T follicular helper cell (primary cell): ENCODE measurements at places on chromosomes 6 and 20.

DNA sequence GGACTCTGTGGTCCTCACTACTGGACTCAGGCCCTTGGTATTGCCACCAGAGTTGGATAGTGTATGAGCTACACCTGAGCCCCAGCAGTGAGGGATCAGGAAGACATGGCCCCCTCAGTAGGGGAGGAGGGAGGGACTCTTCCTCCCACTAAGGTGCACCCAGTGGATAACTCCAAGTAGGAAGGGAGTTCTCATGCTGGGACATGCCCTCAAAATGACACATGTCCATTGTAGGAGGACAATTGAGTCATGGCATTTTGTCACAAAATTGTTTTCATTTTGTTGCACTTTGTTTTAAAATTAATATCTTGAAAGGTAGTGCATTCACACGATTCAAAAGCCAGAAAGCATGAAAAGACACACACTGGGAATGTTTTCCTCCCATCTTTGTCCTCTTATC is 127.2 kb downstream of the FOXO3 start:
- DNase-seq = no peak

- no peak for DNase-seq
Measured at GRCh38 chr20:7975851-7976414, 35.7 kb upstream of the HAO1 start.

GRCh38 chr6:81613606-81614005 is 138.9 kb downstream of the TENT5A start:
- DNase-seq = no peak

DNA sequence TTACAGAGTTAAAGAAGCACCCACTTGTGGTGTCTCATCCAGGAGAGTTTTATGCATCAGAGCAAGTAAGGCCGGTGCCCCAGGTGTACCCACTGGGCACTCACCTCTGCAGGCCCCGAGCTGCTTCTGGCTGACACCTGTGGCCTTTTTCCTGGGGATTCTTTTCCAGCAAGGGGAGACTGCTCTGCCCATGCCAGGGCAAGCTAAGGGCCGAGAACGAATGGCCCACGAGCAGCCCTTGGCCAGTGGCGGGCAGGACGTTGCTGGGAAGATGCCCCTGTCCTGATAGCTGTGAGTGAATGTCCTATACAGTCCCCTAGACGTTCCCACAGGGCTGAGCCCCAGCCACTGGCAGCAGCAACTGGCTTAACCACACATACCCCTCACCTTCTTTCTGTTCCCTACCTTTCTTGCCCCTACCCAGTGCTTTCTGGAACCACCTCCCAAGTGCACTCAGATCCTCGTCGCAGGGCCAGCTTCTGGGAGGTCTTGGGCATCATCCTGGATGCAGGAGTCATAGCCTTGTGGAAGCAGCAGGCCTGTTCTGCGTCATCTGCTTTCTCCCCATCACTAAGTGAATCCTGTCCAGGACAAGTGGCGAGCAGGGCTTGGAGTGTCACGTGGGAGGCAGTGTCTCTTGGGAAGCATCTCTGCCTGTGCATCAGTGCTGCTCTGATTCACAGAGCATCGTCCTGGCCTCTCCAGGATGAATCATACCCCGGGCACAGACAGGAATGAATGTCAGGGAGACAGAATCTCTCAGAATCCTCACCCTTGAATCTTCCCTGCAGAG is 32.5 kb downstream of the SYNDIG1 start:
- no peak for DNase-seq

DNA sequence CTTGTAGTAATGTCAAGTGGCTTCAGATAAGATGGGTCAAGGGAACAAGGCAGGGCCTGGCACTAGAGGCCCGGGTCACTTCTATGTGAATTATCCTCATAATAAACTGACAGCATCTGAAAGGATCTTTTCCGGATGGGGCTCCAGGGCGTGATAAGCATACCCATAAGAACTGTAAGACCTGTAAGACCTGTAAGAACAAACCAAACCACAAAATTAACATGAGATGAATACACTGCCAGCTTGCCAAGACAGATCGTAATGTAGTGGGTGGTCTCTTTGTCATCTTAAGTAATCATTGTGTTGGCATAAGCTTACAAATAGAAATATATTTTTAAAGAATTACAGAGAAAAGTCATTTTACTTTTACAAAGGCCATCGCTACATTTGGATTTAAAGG is 334.9 kb downstream of the RFPL4B start:
- no peak for DNase-seq

DNA sequence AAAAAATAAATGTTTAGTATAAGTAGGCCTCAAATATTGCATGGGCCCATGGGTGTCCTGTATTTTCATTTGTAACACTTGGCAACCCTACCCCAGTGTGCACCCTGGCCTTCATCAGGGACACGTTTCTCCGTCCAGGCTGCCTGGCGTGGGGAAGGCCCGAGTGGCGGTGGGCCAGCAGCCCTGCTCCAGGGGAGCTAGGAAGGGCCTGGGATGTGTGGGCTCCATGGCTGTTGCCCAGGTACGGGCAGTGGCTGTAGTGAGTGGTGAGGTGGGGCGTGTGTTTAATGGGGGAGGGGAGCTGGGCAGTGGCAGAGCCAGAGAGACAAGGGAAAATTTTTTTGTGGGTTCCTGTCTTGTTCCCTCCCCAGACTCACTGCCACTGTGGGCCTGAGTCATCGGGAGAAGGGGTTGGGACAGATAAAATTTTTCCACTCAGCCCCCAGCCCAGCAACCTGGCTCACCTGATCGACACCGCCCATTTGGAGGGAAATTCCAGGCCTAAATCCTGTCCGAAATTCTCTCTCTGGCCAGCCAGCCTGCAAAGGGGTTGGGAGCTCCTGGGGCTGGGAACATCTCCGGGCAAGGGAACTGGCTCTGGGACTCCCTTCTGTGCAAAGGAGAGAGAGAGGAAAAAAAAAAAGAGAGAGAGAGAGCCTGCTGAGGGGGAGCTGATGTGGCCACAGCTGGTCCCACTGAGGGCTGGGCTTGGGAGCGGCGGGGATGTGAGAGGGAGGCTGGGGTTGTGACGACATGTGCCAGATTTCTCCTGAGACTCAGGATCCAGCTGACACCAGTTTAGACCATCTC is 32.5 kb upstream of the VEGFA start:
- DNase-seq = no peak

DNA sequence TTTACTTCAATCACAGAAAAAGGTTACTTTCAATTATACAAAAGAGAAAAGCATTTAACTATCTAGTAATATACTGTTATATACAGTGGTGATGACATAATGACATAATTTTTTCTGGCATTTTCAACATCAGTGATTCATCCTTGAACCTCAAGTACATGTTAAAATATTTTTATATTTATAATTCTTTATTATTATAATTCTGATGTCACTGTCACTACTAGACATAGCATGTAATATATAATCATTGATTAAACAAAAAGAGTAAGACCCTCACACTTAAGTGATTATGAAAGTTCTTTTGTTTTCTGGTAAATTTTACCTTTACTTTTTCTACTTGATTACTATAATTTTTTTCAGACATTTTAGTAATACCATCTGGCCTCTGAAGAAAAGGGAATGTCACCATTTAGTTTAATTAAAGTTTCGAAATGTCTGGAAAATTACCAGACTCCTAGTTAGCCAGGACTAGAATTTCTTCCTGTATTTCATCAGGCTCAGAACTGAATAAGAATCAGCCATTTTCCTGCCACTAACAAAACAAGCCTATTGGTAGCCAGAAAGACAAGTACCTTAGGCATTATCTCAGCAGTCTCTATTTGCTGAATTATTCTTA is 71.5 kb downstream of the FILIP1 start:
- DNase-seq = no peak

GRCh38 chr6:126444659-126445273 is 104.9 kb downstream of the CENPW start:
- no peak for DNase-seq

DNA sequence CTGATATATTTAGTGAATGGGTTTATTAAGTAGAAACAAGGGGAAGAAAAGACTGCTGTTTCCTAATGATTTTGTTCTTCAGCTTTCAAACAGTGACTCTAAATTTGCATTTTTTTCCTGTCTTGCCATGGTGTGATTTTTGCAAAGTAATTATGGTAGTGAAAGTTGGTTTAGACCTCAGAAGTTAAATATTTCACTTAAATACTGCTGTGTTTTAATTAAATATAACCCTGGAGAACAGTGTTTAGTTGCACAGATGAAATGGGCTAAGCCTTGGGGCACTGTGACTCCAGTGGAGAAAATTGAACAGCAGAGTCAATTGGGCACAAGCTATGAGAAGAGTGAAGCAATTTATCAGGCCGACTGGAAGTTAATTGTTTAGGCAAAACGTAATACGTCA is 111.1 kb upstream of the MCHR2 start:
- no peak for DNase-seq

DNA sequence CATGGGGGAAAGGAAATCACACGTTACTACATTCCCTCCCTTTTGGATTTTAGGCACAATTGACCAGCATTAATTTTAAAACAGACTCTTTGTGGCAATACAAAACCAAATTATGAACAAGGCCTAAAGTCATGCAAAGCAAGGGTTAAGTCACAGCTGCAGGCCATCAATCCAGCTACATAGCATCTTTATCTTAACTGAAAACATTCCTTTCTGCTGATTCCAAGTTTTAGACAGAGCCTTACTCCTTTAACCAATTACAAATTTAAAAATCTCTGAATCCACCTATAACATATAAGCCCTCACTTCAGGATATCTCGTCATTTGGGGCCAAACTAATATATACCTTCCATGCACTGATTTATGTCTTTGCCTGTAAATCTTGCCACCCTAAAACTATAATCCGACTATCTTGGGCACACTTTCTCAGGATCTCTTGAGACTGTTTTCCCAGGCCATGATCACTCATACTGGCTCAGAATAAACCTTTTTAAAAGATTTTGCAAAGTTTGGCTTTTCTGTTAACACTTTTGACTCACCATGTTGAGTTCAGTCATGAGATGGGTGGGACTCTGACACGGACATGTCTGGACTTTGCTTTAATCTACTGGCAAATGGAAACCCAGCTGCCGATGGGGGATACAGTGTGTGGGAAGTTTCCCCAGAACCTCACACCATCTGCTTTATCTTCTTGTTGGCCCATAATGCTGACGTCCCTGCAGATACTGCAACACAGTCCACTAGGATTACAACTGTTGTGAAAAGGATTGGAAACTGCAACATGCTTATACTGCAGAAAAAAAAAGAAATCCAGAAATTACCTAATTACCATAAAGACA is 757.0 kb downstream of the PTPRT start:
- no peak for DNase-seq

DNA sequence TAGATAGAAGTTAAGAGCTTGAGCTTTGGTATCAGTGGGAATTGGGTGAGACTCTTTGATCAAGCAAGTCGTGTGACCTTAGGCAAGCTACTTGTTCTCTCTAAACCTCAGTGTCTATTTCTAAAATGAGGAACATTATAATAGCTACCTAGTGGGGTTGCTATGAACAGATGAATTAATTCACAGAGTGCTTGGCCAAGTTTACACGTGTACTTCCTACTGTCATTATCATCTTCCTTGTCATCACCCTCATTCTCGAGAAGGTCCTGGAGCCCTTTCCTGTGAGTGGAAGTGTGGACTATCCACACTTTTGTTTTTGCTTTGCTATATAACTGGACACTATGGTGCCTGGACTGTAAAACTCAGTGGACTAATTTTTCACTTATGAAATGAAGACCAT is 64.0 kb downstream of the BCKDHB start:
- no peak for DNase-seq
